Stimulated activated CD4-positive, alpha-beta T cell treated with anti-CD3 and anti-CD28 coated beads, Interleukin-15, amount 100 ng/mL, for 48 hours (primary cell): ENCODE measurements at places on chromosomes 12 and 14.

DNA sequence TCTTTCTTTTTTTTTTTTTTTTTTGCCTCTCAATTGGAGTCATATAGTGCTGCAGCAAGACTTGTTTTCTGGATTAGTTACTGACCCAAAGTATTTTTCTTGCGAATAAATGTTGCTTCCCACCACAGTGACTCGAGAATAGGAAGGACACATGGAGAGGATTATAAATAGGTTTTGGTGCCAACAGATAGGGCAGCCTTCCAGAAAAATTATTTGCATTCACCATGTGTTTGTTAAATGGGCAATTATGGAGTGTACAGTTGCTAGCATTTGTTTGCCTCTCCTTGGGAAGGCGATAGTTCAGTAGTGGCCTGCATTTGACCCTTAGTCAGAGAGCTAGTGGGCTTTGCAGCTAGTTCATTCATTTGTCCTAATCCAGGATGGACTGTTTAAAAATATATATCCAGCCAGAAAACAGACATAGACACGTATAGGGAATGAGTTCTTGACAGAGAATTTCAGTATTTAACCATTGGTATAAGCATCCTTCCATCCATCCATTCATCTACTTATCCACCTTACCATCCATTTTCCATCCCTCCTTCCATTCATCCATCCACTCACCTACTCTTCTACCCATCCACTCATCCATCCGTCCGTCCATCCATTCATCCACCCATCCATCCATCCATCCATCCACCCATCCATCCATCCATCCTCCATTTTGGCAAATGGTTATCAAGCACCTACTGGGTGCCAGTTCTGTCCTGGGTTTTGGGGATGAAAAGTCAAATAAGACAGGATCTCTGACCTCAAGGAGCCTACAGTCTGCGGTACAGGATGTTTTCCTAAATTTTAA, 67.5 kb downstream of the CHST11 start:
- no peak for DNase-seq

DNA sequence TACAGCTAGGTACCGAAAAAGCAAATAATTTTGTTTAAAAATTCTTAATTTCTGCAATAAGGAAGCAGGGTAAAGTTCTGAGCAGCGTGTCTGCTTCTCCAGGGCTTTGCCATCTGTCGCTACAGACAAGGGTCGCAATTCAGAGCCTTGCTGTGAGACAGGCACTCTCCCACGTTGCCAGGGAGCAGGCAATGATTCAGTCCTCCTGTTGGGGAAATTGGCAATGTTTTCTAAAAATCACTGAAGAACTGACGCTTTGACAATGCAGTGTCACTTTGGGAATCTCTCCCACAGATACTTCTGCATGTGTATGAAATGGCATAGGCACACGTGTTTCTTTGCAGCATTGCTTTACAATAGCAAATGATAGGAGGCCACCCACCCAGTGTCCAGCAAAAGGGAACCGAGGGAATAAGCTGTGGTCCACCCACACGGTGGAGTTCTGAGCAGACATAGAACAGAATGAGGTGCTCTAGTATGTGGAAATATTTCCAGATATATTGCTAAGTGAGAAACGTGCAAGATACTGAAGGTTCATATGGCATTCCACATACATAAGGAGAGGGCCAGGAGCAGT, 16.0 kb upstream of the HIP1R start:
- no peak for DNase-seq

GRCh38 chr14:39434401-39434800, 2.2 kb upstream of the FBXO33 start:
- DNase-seq: no peak

GRCh38 chr12:118032188-118032587, 15.7 kb downstream of the RFC5 start:
- no peak for DNase-seq

DNA sequence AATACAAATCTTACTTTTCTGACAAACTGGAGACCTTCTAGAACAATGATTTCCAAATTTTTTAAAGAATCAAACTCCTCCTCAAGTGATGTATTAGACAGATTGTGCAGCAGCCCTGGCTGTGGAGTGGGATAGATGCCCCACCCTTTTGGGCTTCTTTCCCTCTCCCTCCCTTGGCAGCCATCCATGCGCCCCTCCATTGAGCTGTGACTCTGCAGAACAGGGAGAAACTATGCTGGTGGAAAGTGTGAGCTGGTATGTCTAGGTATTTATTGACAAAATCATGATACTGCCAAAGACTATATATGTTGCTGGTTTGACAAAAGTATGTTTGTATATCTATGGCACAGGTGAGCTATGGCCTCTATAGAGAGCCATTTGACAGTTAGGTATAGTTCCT, 138.5 kb downstream of the KTN1 start:
- no peak for DNase-seq

DNA sequence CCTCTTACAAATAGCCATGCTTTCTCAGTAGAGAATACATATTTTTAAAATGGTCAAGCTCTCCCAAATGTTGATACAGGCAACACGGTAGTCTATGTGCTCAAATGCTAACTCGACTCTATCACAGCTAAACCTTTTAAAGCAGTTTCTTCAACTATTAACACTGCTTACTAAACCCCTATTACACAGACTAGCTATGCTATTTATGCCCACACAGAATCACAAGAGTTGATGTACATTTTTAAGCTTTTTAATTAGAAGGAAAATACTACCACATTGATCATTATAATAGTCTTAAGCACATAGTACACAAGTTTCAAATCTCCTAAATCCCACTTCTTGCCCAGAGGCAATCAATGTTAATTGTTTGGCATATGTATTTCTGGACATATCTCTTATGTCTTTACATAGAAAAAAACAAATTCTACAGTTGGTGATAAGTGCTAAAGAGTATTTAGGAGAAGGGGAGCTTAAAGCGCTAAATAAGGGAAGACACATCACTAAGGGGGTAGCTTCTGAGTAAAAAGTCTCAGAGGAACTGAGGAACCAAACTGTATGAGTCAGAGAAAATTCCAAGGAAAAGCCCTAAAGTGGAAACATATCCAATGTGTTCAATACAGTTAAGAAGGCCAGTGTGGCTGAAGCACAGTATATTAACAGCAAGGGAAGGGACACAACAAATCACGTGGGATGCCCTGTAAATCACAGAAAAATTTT, 13.7 kb downstream of the HNRNPC start:
- no peak for DNase-seq

DNA sequence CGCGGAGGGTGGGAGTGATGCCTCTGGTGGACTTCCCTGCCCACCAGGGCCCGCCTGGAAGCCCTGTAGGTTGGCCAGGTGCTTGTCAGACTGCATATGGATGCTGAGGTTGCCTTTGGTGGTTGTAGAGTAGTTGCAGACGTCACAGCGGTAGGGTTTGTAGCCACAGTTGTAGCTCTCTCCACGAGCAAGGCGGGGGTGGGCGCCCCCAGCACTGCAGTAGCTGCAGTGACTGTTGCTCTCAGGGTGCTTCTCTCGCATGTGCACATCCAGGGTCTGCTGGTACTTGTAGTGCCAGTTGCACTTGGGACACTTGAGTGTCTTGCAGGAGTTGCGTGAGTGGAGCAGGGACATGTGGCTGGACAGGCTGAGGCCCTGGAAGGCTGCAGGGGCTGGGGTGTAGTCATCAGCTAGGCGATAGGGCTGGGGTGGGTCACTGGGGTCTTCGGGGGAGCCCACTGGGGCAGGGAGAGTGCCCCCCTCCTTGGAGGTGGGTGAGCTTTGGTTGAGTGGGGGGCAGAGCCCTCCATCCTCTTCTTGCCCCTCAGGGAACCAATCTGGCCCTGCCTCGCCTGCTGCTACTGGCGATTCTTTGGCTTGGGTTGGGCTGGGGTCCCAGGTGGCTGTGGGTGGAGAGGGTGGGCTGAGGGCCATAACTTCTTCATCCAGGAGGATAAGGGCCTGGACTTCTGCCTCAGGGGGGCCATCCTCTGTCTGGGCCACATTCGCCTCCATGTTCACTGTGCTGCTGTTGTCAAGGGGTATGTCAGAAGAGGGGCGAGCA, 17.7 kb downstream of the ZFHX2 start:
- no peak for DNase-seq

GRCh38 chr12:109461846-109462756, 15.0 kb downstream of the KCTD10 start:
- no peak for DNase-seq

- DNase-seq: no peak
Measured at GRCh38 chr12:68611094-68611805, 551 bp downstream of the RAP1B start.

DNA sequence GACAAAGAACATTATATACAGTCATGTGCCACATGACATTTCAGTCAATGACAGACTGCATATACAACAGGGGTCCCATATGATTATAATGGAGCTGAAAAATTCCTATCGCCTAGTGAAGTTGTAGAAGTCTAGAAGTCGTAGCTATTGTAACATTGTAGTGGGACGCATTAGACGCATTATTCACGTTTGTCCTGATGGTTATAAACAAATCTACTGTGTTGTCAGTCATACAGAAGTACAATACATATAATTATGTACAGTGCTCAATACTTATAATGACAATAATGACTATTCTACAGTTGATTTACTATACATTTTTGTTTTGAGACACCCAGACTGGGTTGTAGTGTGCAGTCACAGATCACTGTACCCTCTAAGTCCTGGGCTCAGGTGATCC, 64.1 kb upstream of the AP4S1 start:
- DNase-seq: no peak

GRCh38 chr12:110538869-110539622, 36.9 kb downstream of the RAD9B start:
- no peak for DNase-seq

DNA sequence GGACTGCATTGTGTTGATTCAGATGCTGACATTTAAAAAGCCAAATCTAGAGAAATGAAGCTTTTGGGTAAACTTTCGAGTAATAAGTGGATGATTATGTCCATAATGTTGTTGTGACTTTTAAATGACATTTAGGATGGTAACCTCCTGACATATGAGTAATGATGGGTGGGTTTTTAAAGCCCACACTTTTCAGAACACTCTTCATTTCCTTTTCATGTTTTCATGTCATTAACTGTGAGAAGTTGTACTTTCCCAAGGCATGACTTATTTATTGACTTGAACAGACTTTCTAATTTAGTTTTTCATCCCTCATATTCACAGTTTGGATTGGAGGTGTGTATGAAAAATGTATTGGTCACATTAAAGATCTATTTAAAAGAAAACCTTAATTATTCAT, 35.5 kb downstream of the RGS6 start:
- DNase-seq: no peak

DNA sequence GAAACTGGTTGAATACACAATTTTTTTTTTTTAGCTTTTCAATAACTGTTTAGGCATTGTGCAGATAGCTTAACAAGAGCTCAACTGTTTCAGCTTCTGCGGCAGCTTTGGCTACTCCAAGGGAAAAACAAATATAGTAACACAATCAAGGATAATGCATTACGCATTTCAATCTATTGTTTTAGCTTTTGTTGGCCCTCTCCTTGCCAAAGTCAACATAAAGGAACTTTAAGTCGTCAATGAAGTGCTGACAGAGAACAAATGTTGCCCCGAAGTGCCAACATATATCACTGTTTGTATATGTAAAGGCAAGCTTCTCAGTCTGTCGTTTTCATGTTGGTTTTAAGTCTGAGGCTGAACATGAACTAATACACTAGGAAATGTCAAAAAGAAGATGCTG, 1087.4 kb upstream of the FLRT2 start:
- no peak for DNase-seq

DNA sequence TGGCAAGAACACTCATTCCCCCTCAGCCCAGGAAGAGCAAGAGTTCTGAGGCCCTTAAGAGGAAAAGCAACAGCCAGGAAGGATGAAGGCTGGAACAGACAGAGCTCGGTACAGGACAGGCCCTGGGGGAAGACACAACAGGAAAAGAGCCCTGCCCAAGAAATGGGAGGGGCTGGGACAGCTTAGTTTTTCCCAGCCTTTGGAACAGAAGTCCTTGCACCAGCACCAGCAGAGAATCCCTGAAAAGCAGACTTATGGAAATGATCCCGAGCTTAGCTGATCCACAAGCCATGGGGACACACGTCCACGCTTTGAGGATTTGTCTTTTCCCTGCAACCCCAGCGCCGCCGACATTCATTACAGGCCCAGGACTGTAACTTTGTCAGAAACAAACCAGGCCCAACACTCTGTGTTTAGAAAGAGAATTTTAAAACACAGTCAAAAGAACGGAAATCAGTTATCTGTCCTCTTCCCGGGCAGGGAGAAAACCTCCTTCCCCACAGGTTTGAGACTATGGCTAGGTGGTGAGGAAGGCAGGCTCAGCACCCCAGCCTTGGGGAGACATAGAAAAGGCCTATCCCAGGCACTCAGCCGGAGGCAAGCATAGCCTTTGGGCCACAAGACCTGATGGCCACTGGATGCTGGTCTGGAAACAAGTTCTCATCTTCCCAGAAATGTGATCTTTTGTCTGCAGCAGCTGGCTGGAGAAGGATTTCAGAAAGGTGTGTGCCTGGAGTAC, 4.0 kb upstream of the AVIL start:
- DNase-seq: no peak

DNA sequence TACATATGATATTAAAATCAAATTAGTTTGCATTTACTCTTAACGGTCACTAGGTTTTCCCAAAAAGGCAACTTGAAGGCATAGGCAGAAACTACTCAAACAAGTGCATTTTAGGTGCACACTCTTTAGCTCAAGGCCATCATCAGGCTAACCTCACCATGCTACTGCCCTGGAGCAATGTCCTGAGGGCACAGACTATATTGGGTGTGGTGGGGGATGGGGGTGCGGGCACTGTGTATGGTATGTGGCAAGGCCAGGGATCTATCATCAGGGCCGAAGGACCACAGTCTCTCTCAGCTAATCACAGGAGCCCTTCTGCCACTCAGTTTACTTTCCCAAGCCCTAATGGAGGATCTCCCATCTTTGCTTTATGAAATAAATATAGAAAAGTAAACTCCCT, 51.9 kb downstream of the SH2B3 start:
- no peak for DNase-seq

DNA sequence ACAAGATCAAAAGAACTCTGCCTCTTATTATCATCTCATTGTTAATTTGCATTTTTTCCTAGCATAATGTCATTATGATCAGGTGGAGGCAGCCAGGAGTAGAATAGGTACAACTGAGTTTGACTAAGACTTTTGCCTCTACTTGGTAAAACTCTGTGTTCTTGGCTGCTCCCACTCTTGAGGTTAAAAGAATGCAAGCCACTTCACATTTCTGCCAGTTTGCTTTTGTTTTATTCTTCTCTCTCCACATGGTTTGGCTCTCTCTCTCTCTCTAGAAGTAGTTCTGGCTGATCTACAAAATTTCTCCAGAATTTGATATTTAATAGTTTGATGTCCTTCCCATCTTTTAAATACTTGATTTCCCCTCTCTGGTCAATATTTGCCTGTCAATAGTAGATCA, 170.7 kb upstream of the E2F7 start:
- DNase-seq: no peak

- no peak for DNase-seq
Measured at GRCh38 chr14:63542231-63542999, 762 bp downstream of the PPP2R5E start.

DNA sequence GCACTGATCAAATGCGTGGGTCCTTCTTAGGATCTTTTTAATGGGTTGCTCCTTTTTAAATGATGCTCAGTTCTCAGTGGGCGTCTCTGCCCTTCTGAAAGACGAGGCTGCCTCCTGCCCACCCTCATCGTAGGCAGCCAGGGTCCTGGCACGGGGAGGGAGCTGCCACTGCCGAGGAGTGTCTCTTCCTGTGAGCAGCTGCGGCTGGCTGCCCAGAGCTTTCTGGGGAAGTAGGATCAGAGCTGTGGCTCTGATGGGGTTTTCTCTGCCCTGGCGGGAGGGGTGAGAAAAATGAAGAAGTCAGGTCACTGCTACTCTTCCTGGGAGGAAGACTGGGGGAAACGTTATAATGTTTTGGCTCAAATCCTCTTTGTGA, 31.1 kb upstream of the BEGAIN start:
- DNase-seq: no peak

GRCh38 chr12:45464699-45465098, 248.8 kb downstream of the ANO6 start:
- DNase-seq: no peak

GRCh38 chr12:107684990-107685359, 624 bp upstream of the PWP1 start:
- DNase-seq: no peak
